Naive B cell (primary cell): ENCODE measurements at places on chromosomes 3 and 15. TPM values are rescaled to one million over a fixed set of nuclear protein-coding genes. Genes with fewer than 3 reads are reported as not detected.
A peak's percentile ranks its signal among the peaks of the same experiment; 100 is the strongest.

DNA sequence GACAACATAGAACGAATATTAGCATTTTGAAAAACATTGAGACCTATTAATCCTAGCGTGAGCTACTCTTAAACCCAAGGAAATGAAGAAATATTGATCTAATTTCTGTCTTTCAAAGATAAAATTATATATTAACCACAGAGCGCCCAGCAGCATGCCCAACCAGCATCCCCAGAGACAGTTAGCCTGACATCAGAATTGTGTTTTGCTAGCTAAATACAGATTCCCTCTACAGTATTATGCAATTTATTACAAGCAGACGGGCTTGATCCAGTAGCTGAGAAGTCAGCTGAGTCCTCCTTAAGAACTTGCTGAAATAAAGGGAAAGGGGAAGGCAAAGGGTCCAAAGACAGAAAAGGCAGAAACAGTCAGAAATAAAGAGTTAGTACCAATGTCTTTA is 7.2 kb upstream of the TUSC7 start:
- DNase-seq: no peak
- H3K4me1 ChIP-seq: no peaks in the 10 kb centered on the region
- H3K27ac ChIP-seq: no peak overlapping the region
- no peaks in the 10 kb centered on the region for H3K27me3 ChIP-seq
- H3K4me3 ChIP-seq: no peak overlapping the region
- no peaks in the 10 kb centered on the region for H3K36me3 ChIP-seq

- H3K27me3 ChIP-seq: no peaks in the 10 kb centered on the region
- peak; percentile 62 for DNase-seq
- no peak overlapping the region for H3K27ac ChIP-seq
These were observed 3.6 kb upstream of the CCR4 start for GRCh38 chr3:32947789-32948238.

- H3K36me3 ChIP-seq: no peaks in the 10 kb centered on the region
- no peaks in the 10 kb centered on the region for H3K27me3 ChIP-seq
- no peak overlapping the region for H3K4me3 ChIP-seq
- no peak overlapping the region for H3K27ac ChIP-seq
These were observed 105.0 kb downstream of the IQCH start for GRCh38 chr15:67359431-67360079.

- no peak overlapping the region for H3K4me3 ChIP-seq
- H3K4me1 ChIP-seq: no peaks in the 10 kb centered on the region
- no peak overlapping the region for H3K27ac ChIP-seq
- no peaks in the 10 kb centered on the region for H3K36me3 ChIP-seq
These were observed 30.5 kb downstream of the GPR176 start for GRCh38 chr15:39889601-39890000.

DLEC1 gene
- polyA plus RNA-seq: 0.50 TPM

- H3K4me3 ChIP-seq: no peak overlapping the region
- H3K4me1 ChIP-seq: peaks cover 17% of the 10 kb centered on the region
- no peak overlapping the region for H3K27ac ChIP-seq
- no peaks in the 10 kb centered on the region for H3K27me3 ChIP-seq
These were observed 8.6 kb downstream of the CLN6 start for GRCh38 chr15:68220967-68221366.

GRCh38 chr3:58422756-58423325 is 10.8 kb downstream of the PDHB start:
- peaks cover 12% of the 10 kb centered on the region for H3K4me1 ChIP-seq
- no peak overlapping the region for H3K4me3 ChIP-seq
- H3K27ac ChIP-seq: peak overlapping the region; percentile 78

SLC7A14 gene
- not detected for polyA plus RNA-seq

DNA sequence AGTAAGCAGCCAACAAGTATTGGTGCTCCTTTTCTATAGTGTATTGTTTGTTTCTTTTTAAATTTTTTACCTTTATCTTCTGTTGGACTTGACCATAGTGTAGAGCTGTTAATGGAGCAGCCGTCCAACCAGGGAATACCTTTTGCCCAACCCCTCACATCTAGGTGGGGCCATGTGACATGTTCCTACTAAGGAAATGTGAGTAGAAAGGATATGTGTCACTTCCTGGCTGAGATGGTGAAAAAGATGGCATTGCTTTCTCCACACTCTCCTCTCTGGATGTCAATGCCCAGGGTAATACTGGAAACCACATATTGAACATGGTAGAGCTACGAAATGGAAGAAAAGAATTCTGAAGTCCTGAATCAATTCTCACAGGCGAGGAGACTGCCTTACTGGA is 218.8 kb downstream of the TBL1XR1 start:
- no peak overlapping the region for H3K4me3 ChIP-seq
- no peak for DNase-seq
- H3K4me1 ChIP-seq: no peaks in the 10 kb centered on the region
- H3K27ac ChIP-seq: no peak overlapping the region

DNA sequence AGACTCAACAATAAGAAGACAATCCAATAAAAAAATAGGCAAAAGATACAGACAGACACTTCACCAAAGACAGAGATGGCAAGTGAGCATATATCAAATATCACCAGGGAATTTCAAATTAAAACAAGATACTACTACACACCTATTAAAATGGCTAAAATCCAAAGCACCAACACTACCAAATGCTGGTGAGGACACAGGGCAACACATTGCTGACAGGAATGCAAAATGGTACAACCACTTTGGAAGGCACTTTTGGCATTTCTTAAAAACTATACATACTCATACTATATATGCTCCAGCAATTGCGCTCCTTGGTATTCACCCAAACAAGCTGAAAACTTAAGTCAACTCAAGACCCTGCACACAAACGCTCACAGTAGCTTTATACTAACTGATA is 12.9 kb downstream of the DLG1 start:
- H3K4me1 ChIP-seq: peaks cover 6% of the 10 kb centered on the region
- peaks cover 8% of the 10 kb centered on the region for H3K36me3 ChIP-seq
- no peaks in the 10 kb centered on the region for H3K27me3 ChIP-seq
- H3K4me3 ChIP-seq: no peak overlapping the region
- H3K27ac ChIP-seq: no peak overlapping the region

GRCh38 chr15:39785139-39785538 is 2.5 kb upstream of the FSIP1 start:
- H3K4me1 ChIP-seq: peaks cover 13% of the 10 kb centered on the region
- H3K27me3 ChIP-seq: no peaks in the 10 kb centered on the region
- H3K36me3 ChIP-seq: no peaks in the 10 kb centered on the region

DLL4 gene
- not detected for polyA plus RNA-seq

CRABP1 gene
- polyA plus RNA-seq: not detected

DNA sequence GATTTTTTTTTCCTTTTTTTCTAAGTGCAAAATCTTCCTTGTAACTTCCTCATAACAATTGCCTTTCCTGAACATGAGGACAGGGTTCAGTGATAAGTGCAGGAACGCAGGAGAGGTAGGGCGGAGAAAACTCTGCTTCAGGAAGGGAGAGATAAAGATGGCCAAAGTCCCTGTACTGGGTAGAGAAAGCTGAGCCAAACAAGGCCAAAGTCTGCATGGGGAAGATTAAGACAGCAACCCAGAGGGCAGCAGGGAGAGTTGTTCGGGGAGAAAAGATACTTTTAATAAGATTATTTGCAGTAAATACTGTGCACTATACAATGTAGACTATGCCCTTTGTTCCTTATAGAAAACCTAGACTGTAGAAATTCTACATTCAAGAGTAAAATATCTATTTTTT is 55.4 kb upstream of the LRRFIP2 start:
- H3K36me3 ChIP-seq: no peaks in the 10 kb centered on the region
- no peaks in the 10 kb centered on the region for H3K4me1 ChIP-seq
- no peak for DNase-seq
- no peak overlapping the region for H3K4me3 ChIP-seq

DNA sequence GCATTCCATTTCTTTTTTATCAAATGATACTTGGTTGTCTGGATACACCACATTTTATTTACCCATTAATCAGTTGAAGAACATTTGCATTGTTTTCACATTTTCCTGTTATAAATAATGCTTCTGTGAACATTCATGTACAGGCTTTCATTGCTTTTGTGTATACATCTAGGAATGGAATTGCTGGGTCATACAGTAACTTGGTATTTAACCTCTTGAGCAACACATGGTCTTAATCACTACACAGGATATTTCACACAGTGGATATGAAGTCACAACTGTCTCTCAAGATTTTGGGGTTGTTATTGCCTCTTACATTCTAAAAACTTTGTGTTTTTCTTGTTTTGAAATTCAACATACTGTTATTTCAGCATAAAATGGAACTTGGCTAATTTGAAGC is 48.2 kb downstream of the C3orf85 start:
- H3K27me3 ChIP-seq: no peaks in the 10 kb centered on the region
- H3K36me3 ChIP-seq: no peaks in the 10 kb centered on the region
- DNase-seq: no peak
- H3K4me3 ChIP-seq: no peak overlapping the region
- no peak overlapping the region for H3K27ac ChIP-seq
- H3K4me1 ChIP-seq: no peaks in the 10 kb centered on the region

- H3K27me3 ChIP-seq: peaks cover 4% of the 10 kb centered on the region
- no peak overlapping the region for H3K27ac ChIP-seq
- no peak overlapping the region for H3K4me3 ChIP-seq
- DNase-seq: no peak
These were observed 364.1 kb downstream of the CGGBP1 start for GRCh38 chr3:87694678-87695077.

AP4E1 gene
- polyA plus RNA-seq: 4.0 TPM

GRCh38 chr15:31365655-31366127 is 39.1 kb downstream of the KLF13 start:
- peaks cover 99% of the 10 kb centered on the region for H3K4me1 ChIP-seq
- DNase-seq: peak; percentile 63
- no peaks in the 10 kb centered on the region for H3K27me3 ChIP-seq
- H3K36me3 ChIP-seq: peaks cover 13% of the 10 kb centered on the region

DNA sequence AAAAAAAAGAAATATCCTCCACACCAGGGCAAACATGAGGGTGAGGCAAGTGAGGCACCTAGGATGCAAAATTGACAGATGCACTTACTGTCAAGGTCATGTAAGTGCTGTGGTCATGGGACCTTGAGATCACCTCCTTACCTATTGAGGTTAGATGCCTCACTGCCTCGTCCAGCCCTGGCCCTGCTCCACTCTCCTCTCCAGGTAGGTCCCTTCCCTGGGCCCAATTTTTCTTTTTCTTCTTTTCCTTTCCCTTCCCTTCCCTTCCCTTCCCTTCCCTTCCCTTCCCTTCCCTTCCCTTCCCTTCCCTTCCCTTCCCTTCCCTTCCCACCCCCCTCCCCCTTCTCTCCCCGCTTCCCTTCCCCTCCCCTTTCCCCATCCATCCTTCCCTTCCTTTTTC is 71.1 kb upstream of the DLG1 start:
- H3K27ac ChIP-seq: no peak overlapping the region
- no peaks in the 10 kb centered on the region for H3K36me3 ChIP-seq
- H3K4me1 ChIP-seq: no peaks in the 10 kb centered on the region
- H3K27me3 ChIP-seq: peaks cover 40% of the 10 kb centered on the region

DNA sequence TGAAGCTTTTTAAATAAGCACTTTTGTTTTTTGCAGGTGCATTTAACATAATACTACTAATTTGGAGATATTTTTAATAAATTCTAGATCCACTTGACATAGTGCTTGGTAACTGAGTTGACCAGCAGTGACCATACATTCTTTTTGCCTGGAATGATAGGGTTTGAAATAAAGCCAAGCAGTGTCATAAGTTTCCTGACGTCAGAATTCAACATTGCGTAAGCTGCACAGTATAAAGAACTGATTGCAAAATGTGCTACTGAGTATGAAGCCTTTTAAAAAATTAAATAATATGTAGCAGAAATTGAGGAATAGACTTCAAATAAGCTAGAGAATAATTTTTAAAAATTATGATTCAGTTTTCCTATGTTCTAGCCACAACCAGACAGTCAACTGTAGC is 454.6 kb upstream of the ARPP21 start:
- H3K27me3 ChIP-seq: no peaks in the 10 kb centered on the region
- H3K4me1 ChIP-seq: no peaks in the 10 kb centered on the region
- H3K36me3 ChIP-seq: peaks cover 10% of the 10 kb centered on the region
- DNase-seq: no peak

MUSTN1 gene
- not detected for polyA plus RNA-seq

- peaks cover 40% of the 10 kb centered on the region for H3K27me3 ChIP-seq
- H3K27ac ChIP-seq: no peak overlapping the region
- DNase-seq: no peak
- no peak overlapping the region for H3K4me3 ChIP-seq
These were observed 98.6 kb downstream of the FBLN2 start for GRCh38 chr3:13647298-13648059.

CYP8B1 gene
- polyA plus RNA-seq: not detected

DNA sequence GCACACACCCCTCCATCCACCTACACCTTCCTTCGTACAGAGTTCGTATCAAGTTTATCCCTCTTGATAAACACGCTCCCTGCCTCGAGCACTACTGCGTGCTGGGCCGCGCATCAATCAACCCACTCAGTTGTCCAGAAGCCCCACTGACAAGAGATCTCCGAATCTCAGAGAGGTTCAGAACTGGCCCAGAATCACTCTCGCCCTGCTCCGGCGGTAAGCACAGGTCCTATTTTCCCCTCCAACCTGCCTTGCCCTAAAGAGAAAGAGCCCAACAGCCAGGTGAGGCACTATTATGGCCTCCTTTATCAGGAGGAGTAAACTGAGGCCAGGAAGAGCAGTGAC is 494 bp upstream of the NISCH start:
- peak overlapping the region; percentile 92 for H3K4me3 ChIP-seq
- peaks cover 35% of the 10 kb centered on the region for H3K4me1 ChIP-seq
- H3K27ac ChIP-seq: peak overlapping the region; percentile 97
- H3K27me3 ChIP-seq: no peaks in the 10 kb centered on the region
- H3K36me3 ChIP-seq: no peaks in the 10 kb centered on the region

GRCh38 chr3:26920646-26921478 is 298.3 kb downstream of the LRRC3B start:
- no peak for DNase-seq
- H3K36me3 ChIP-seq: no peaks in the 10 kb centered on the region
- H3K4me1 ChIP-seq: no peaks in the 10 kb centered on the region
- H3K4me3 ChIP-seq: no peak overlapping the region
- H3K27me3 ChIP-seq: no peaks in the 10 kb centered on the region
- no peak overlapping the region for H3K27ac ChIP-seq

DNA sequence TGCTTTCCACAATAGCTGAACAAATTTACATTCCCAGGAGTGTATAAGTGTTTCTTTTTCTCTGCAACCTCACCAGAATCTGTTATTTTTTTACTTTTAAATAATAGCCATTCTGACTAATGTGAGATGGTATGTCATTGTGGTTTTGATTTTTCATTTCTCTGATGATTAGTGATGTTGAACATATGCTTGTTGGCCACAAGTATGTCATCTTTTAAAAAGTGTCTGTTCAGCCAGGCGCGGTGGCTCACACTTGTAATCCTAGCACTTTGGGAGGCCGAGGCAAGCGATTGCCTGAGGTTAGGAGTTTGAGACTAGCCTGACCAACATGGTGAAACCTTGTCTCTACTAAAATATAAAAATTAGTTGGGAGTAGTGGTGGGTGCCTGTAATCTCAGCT is 619.3 kb downstream of the SI start:
- H3K4me3 ChIP-seq: no peak overlapping the region
- no peaks in the 10 kb centered on the region for H3K36me3 ChIP-seq
- no peak overlapping the region for H3K27ac ChIP-seq
- no peaks in the 10 kb centered on the region for H3K4me1 ChIP-seq
- no peak for DNase-seq
- no peaks in the 10 kb centered on the region for H3K27me3 ChIP-seq

CHRNA7 gene
- not detected for polyA plus RNA-seq

GRCh38 chr15:64635499-64636495 is 139.6 kb downstream of the RBPMS2 start:
- H3K4me1 ChIP-seq: peaks cover 27% of the 10 kb centered on the region
- no peaks in the 10 kb centered on the region for H3K27me3 ChIP-seq
- no peak overlapping the region for H3K27ac ChIP-seq
- H3K36me3 ChIP-seq: peaks cover 15% of the 10 kb centered on the region
- no peak for DNase-seq

SERPINI2 gene
- not detected for polyA plus RNA-seq

PLA2G4E gene
- polyA plus RNA-seq: not detected

TRH gene
- polyA plus RNA-seq: not detected
